ENCODE measurements at places on chromosomes 7 and 10.

DNA sequence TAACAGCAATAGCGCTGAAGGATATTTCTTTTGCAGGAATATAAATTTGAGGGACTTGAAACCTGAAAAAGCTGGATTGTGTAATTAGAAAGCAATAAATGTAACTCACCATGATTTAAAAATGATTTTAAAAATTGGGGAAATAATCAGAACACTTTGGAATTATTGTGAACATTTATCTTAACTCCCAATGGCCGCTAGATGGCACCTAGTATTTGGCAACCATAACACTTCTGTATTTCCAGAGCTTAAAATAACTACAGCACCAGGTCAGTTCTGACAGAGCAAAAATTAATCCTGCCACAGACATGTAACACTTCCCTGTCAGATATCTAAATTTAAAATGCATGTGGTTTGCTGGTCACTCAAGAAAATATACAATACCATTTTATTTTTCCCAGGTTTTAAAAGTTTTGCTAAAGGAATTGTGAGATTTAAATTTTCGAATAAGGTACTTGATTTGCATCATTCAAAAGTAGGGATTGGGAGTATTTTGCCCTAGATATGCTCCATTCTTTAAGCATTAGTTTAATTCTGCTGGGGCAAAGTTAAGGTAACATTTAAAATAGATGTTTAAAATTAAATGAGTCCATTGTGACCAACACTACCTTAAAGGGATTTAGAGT, 144.5 kb downstream of the PPP1R3A start:
- DNase-seq: peak; percentile 59

DNA sequence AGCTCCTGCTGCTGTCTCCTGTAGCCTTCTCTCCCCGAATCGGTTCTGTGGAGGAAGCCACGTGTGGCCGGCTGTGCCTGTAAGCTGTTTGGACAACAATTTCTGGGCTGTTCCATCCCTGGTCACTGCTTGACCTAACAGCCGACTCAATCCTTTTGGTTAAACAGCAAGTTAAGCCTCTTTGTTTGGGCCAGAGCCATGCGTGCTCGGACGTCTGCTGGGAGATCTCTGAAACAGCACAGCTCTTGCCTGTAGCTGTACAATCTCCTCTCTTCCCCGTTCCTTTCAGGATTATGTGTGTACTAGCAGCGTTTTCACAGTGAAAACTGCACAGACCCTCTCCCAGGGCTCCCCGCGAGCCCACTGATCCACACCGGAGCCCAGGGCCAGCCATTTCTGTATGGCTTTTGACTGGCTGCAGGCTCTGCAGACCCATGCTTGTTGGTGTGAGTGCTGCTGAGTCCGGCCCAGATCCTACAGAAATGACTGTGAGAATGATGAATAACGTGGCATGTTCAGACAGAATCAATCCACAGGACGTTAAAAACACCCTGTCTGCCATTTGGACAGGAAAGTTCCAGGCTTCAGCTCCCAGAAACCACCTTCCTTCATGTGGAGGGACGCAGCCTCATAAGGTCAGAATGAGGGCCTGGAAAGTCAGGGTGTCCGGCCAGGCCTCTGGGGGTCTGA, 428.6 kb upstream of the ADARB2 start:
- no peak for DNase-seq

DNA sequence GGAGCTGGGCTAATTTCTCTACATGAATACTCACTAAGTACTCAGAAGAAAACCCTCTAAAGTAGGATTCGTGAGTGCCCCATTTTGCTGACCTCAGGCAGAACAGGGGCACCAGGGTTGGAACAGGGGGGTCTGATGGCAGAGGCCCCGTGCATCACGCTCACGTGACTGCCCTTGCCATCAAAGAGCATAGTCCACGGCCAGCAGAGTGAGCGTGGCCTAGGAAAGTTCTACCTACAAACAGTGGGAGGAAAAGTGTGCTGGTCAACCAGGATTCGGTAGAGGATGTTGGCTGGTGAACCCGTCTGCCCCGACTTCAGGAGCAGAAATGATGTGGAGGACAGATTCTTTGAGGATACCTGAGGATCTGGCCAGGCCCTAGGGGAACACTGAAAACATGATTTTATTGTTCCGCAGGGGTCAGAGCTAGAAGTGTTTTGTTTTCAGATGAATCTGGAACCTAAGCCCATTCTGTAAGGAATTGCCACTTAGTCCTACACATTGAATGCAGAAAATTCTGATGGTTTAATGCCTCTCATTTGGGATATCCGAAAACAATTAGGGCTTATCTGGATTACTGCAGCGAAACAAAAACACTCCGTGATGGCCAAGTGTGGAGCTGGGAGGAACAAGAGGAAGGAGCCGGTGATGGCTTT, 138.8 kb upstream of the SHH start:
- no peak for DNase-seq

DNA sequence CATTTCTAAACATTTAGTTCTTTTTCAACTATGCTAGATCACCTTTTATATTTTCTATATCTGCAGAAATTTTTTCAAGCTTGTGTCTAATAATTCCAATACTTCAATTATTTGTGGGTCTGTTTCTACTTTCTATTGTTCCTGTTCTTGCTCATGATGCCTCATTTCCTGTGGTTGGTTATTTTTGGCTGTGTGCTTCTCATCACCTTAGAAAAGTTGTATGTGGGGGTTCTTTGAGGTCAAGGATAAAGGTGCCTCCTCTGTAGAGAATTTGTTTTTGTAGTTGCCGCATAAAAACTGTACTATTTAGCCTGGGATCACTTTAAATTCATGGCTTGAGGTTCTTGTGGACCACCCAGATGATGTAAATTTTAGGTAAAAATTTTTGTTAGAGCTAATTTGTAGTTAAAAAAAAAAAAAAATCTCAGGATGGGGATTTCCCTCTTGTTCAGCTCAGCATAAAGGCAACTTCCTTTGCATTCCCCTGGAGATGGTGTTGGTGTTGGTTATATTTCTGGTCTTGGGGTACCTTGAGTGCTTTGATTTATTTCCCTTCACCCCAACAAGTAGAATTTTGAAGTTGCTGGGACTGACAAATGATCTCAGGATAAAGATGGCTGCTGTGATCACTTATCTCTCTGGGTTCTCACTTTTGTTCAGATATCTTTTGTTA, 27.0 kb upstream of the JAZF1 start:
- DNase-seq: no peak

DNA sequence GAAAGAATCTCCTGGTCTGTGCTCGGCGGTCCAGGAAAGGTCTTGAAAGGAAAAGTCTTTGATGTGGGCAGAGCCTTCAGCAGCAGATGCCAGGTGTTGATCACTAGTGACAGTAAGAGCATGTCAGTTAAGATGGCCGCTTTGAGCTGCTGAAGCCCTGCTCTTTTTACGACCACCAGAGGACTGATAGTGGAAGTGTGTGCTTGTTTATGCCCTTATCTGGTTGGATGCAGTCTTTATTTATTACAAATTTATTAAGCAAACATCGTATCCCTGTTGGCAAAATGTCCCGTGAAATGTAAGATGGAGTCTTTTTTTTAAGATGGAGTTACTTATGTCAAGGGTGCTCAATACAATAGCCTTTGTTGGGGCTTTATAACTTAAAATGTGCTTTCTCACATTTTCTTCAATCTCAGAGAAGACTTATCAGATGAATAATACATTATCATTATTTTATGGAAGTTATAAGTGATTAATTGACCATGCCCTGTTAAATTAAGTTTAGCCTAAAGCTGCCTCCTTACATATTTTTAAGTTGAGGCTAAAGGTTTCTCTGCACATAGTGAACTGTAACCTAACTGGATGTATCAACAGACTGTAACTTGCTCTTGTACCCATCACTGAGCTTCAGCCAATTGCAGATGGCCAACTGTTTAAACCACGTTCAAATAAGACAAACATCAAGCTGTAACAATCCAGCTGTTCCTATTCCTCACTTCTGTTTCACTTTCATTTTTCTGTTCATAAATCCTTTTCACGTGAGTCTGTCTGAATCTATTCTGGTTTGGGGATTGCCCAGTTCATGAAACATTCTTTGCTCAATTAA, 97.4 kb upstream of the PIK3CG start:
- peak; percentile 91 for DNase-seq

GRCh38 chr7:151984612-151985011, 28.4 kb downstream of the GALNTL5 start:
- no peak for DNase-seq

DNA sequence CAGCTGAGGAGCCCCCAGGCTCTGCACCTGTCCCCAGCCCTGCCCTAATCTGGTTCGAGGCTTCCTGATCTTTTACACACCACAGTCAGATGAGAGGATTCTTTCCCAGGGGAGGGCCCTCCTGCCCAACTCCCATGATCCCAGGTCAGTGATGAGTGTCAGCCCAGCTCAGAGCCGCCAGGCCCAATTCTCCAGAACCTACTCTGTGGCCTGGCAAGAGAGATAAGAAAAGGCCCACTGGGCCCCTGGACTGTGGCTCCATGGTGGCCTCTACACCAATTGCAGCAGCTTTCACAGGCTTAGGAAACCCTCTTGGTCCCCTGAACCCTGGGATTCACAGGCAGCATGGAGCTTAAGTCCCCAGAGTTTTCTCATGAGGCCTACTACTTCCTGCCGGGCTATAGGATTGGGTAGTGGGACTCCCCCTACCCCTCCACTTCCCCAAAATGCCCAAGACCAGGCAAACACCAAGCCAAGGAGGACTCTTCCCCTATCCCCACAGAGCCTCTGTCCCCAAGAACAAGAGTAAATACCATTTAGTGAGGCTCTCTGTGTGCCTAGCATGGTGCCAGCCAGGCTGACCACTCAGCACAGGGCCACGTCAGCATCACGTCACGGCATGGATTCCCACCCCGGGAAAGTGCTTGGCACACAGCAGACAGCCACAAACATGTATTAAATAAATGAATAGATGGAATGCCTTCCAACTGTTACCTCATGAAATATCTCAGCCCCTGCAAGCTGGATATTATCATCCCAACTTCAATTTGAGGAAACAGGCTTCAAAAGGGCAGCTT, 100.0 kb downstream of the GRID1 start:
- no peak for DNase-seq

GRCh38 chr7:139382439-139382838, 22.7 kb downstream of the LUC7L2 start:
- DNase-seq: no peak

DNA sequence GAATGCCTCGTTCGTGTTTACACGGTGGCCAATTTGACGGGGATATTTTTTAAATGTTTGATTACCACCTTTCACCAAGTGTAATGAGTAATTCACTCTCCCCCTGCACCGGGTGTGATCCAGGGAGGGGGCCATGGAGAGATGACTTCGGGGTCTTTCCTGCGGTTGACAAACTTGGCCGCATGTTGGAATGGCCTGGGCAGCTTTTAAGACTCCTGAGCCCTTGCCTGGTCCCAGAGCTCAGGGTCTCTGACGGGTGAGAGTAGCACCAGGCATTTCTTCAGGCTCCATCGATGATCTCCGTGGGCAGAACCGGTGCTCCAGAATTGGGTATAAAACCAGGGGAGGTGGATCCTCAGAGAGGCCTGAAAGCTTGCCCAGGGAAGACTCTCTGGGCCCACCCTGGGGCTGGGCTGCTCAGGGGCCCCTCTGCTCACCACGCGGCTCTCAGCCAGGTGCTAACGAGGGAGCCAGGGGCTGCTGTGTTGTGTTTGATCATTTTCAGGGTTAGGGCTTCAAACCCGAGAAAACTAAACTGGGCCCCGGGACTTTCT, 882 bp downstream of the ZNF282 start:
- DNase-seq: no peak

DNA sequence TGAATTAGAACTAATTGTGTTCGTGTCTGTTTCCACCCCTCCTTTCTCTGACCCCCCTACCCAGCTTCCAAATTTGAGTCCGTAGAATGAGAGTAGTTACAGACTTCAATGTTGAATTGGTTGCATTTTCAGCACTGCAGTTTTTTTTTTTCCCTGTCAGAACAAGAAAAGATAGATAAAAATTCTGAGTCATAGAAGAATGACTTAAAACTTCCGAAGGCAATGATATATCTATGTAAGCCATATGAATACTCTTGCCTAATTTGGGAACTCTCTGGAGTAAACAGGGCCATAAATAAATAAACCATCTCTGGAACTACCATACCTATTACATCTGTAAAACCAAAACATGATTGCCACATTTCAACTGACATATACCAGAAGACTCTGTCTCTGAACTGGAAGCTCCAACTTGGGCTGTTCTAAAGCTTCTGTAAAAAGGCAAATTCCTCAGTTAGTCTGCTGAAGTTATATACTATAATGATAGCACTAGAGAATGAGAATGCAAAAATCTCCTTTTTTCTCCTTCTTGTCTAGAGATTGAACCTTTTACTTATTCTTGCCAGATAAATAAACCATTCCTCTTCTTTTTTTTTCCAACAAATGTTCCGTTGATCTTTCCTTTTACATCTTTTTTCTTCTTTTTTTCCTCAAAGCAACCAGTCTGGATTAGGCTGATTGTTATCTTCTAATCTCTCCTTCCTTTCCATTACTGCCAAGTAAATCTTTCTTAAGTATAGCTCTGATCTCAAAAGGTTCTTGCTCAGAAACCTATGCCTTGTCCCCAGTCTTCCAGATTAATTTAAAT, 23.5 kb downstream of the VCL start:
- DNase-seq: peak; percentile 68

GRCh38 chr10:8048281-8049008, 6.0 kb upstream of the GATA3 start:
- no peak for DNase-seq

- no peak for DNase-seq
These were observed 84.1 kb downstream of the MDFIC start for GRCh38 chr7:115005953-115006352.

GRCh38 chr10:21602313-21602712, 68.3 kb downstream of the MLLT10 start:
- DNase-seq: no peak

DNA sequence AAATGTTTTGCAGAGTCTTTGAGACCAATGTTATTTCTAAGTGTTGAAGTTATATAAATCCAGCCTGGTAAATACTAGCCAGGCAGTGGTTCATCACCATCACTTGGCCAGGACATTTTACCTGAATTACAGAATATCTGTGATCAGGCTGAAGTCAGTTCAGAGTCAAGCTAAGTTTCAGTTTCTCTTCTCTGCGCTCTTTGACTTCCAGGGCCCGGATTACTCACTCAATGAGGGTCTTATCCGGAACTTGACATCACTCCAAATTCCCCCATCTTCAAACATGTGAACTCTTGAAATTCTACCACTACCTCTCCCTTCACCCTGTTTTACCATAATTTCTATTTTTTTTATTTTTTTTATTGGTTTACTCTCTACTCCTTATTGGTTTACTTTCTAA, 36.6 kb upstream of the CCAR1 start:
- DNase-seq: no peak

DNA sequence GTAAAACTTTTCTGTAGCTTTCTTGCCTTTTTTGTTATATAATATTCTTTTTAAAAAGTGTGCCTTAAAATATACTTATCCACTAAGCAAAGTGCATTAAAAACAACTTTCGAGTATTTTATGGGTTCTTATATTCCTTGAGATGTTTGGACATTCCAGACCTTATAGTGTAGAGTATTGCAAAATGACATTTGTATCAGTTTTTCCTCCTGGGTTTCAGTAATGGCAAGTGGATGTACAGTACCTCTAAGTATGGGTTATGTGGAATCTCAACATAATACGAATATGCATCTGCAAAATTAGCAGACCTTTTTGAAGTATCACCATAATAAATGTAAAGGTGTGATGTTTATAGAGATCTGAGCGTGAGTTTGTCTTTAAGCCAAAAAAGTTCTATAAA, 2.7 kb downstream of the CDK13 start:
- peak; percentile 6 for DNase-seq
